ENCODE measurements at places on chromosomes 1 and 21.

DNA sequence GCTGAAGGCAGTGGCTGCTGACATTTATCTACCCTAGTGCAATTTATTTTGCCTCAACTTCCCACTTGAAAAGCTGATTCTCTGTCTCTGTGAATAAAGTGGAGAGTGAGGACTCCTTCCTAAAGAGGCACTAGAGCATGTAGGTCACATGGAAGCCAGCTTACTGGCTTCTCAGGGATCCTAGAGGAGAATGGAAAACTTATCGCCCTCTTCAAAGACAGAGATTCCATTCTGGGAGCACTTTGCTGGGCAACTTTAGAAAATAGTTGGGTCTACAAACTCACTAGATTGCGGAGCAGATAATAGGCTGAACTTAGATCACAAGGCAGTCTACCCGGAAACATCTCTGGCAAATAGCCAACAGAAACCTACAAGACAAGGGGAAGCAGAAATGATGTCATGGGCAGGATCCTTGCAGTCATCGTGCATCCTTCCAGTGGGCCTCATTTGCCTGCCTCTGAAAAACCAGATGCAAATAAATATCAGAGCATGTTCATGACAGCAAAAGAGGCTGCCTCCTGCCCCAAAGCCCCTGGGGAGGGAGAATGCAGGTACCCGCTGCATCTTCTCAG lies 104.8 kb upstream of the BARHL2 start:
- peak; percentile 12 for DNase-seq

- no peak for DNase-seq
Measured at GRCh38 chr21:19123053-19123452, 719.5 kb upstream of the TMPRSS15 start.

GRCh38 chr1:43978264-43978550 lies 803 bp upstream of the B4GALT2 start:
- no peak for DNase-seq

- DNase-seq, result no peak
Measured at GRCh38 chr1:234691567-234691966, 81.6 kb upstream of the IRF2BP2 start.

DNA sequence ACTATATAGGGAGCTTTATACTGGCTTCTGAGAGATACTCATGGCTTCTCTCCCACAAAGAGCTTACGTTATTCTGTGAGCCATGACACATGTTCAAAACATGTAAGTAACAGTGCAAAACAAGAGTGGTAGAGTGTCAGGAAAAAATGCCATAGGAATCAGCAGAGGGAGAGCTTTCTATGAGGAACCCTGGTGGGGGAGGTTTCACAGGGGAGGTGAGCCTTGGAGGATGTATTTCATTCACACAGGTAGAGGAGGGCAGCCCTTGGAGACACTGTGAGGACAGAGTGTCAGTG lies 72.7 kb upstream of the LYST start:
- no peak for DNase-seq

DNA sequence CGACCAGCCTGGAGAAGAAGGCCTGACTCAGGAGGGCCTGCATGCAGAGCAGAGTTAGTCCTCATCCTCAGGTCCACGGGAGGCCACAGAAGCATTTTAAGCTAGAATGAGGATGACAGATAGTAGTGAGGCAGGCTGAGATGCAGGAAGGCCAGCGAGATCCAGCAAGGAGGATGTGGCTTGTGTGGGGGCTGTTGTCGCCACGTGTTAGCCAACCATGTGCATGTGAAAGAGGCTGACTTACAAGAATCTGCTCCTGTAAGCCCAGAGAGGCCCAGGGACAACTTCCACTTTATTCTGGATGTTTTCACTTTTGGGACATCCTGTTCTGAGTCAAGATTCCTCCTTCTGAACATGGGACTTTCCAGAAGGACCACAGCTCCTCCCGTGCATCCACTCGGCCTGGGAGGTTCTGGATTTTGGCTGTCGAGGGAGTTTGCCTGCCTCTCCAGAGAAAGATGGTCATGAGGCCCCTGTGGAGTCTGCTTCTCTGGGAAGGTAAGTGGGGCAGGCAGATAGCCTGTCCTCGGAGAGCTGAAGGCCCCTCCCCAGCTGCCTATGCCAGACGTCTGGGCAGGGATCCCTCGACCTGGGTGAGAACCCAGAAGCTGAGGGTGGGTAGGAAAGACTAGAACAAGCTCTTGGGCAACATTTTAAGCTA lies at the start of gene SLAMF8:
Gene SLAMF8, plus strand, starts transcription at position 433 of the 661 bp plus-strand sequence. Its CDS starts 26 bp downstream, at position 459.
- no peak for DNase-seq

GRCh38 chr1:6303397-6304012 lies 42.6 kb upstream of the GPR153 start:
- DNase-seq, result no peak

DNA sequence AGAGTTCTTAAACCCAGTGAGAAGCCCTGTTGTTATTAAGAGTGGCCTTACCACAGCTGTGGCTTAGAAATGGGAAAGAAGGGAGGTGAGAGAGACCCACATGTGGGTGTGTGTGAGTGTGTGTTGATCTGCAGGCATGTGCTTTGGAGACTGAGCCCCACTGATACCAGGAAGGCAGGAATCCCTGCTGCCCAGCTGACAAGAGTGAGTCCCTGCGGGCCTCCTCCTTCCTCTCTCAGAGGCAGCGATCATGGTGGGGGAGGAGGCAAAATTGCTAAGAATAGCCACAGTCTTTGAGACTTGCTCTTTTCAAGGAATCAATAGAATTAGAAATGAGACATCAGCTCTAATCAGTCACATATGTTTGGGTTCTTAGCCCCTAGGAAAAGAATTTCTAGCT lies 87.0 kb upstream of the WARS2 start:
- DNase-seq, result no peak

DNA sequence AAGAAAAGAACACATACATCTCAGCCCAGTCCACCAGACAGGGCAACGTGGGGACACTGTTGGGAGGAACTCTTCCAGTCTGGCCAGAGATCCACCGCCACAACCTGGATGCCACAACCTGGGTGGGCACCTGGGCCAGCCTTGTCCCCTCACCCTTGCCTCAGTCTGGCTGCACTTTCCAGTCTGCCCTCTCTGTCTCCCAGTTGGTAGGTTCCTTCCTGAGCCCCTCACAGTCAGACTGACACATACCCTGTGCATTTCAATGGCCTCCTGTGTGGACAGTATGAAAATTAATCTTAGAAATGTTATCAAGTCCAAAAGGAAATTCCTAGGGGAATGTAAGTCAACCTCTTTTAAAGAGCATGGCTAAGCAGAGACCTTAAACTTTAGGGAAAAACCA lies 49.5 kb downstream of the DDX20 start:
- DNase-seq, result no peak

DNA sequence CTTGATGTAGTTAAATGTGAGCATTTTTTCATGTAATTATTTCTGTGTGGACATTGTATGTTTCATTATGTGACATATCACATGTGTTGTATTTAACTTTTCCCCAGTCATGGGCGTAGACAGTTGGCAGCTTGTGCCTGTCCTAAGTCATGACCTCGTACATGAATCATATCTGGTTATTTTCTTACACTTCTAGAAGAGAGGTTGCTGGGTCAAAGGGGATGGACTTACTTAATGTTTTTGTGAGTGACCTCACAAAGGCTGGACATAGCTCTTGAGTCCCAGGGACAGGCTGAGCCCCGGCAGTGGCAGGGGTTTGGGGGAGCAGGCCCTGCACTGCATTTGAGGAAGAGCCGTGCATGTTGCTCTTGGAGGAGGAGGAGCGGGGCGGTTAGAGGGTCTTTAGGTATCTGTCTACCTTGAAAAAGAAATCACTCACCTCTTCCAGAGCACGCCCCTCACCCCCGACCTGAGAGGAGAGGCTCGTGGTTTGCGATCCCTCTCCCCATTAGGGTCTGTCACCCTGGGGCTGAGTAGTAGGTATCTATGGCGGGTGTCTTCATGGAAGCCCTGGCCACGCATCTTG lies 16.4 kb downstream of the IFNGR2 start:
- no peak for DNase-seq
